ENCODE measurements at places on chromosomes 16 and 17. TPM values are rescaled to one million over a fixed set of nuclear protein-coding genes. Genes with fewer than 3 reads are reported as not detected.
A peak's percentile ranks its signal among the peaks of the same experiment; 100 is the strongest.

- no peak for DNase-seq
- no peaks in the 10 kb centered on the region for H3K36me3 ChIP-seq
- no peak overlapping the region for H3K27ac ChIP-seq
These were observed 8.1 kb downstream of the ZCCHC14 start for GRCh38 chr16:87484487-87485331.

DNA sequence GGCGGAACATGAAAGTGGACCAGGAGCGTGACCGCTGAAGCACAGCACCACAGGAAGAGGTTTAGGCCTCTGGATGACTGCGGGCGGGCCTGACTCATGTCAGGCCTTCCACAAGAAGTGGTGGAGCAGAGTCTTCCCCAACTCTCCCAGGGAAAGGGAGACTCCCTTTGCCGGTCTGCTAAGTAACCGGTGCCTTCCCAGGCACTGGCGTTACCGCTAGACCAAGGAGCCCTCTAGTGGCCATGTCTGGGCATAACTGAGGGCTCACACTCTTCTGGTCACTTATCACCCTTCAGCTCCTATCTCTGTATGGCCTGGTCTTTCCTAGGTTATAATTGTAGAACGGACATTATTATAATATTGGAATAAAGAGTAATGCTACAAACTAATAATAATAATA is 1931.9 kb downstream of the TP53TG3F start:
- no peak overlapping the region for H3K4me3 ChIP-seq
- no peaks in the 10 kb centered on the region for H3K4me1 ChIP-seq
- DNase-seq, result no peak
- H3K27ac ChIP-seq, result no peak overlapping the region
- H3K36me3 ChIP-seq, result no peaks in the 10 kb centered on the region

GRCh38 chr17:1232786-1233185 is 37.5 kb upstream of the BHLHA9 start:
- H3K4me1 ChIP-seq, result peaks cover 5% of the 10 kb centered on the region
- no peaks in the 10 kb centered on the region for H3K36me3 ChIP-seq
- H3K27me3 ChIP-seq, result peaks cover 5% of the 10 kb centered on the region
- H3K27ac ChIP-seq, result no peak overlapping the region
- no peak overlapping the region for H3K4me3 ChIP-seq

- H3K4me3 ChIP-seq, result no peak overlapping the region
- H3K27ac ChIP-seq, result no peak overlapping the region
- H3K27me3 ChIP-seq, result no peaks in the 10 kb centered on the region
- no peak for DNase-seq
- H3K36me3 ChIP-seq, result peaks cover 20% of the 10 kb centered on the region
- peaks cover 2% of the 10 kb centered on the region for H3K4me1 ChIP-seq
These were observed 38.7 kb downstream of the PHKB start for GRCh38 chr16:47499700-47500264.

GRCh38 chr16:30007378-30007895 is 3.4 kb downstream of the DOC2A start:
- no peak for DNase-seq
- H3K27ac ChIP-seq, result no peak overlapping the region
- H3K4me1 ChIP-seq, result peaks cover 6% of the 10 kb centered on the region
- H3K27me3 ChIP-seq, result peaks cover 7% of the 10 kb centered on the region
- H3K36me3 ChIP-seq, result no peaks in the 10 kb centered on the region
- H3K4me3 ChIP-seq, result no peak overlapping the region

DNA sequence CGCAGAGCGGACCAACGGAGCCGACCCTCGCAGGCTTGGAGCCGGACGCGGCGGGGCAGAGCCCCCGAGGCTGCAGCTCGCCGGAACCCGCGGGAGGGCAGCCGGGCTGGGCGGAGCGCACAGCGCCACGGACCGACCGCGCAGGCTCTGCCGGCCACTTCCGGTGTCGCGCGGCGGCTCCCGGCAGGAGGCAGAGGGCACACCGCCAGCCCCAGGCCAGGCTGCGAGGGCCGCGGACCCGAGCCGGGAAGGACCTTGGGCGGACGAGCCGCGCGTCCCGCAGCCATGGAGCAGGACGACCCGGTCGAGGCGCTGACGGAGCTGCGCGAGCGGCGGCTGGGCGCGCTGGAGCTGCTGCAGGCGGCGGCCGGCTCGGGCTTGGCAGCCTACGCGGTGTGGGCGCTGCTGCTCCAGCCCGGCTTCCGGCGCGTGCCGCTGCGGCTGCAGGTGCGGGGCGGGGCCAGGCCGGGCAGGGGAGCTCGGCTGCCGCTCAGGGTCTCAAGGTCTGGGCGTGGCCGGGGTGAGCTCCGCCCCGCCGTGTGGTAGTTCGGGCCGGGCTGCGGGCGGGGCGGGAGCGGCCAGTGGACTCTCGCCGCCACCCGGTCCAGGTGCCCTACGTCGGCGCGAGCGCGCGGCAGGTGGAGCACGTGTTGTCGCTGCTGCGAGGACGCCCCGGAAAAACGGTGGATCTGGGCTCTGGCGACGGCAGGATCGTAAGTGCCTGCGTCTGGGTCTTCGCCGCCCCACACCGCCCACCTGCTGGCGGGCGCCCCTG is at the start of gene ANTKMT:
TSS of gene ANTKMT (plus strand) at position 157 of the 775 bp plus-strand sequence. CDS start at position 286, 129 bp downstream.
- H3K4me1 ChIP-seq, result peaks cover 31% of the 10 kb centered on the region
- peak within 1 kb of the TSS; percentile 82 for H3K27ac ChIP-seq

DNA sequence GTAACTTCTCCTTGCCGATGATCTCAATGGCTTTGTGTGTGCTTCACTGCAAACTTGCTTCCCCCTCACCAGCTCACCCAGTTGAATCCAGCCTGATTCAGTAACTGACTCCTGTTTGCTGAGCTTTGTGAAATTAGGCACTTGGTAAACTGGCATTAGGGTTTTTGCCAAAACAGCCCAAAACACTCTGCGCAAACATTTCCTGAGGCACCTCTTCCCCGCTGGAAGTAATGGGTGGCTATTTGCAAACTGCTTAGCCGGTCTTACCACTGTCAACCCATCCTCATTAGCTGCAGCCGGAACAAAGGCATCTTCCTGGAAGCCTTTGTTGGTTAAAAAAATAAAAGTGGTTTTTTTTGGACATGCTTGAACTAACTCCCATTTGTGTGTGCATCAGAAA is 353.2 kb downstream of the MAF start:
- H3K4me1 ChIP-seq, result no peaks in the 10 kb centered on the region
- H3K36me3 ChIP-seq, result no peaks in the 10 kb centered on the region
- H3K4me3 ChIP-seq, result no peak overlapping the region
- no peaks in the 10 kb centered on the region for H3K27me3 ChIP-seq
- H3K27ac ChIP-seq, result no peak overlapping the region
- no peak for DNase-seq

DNA sequence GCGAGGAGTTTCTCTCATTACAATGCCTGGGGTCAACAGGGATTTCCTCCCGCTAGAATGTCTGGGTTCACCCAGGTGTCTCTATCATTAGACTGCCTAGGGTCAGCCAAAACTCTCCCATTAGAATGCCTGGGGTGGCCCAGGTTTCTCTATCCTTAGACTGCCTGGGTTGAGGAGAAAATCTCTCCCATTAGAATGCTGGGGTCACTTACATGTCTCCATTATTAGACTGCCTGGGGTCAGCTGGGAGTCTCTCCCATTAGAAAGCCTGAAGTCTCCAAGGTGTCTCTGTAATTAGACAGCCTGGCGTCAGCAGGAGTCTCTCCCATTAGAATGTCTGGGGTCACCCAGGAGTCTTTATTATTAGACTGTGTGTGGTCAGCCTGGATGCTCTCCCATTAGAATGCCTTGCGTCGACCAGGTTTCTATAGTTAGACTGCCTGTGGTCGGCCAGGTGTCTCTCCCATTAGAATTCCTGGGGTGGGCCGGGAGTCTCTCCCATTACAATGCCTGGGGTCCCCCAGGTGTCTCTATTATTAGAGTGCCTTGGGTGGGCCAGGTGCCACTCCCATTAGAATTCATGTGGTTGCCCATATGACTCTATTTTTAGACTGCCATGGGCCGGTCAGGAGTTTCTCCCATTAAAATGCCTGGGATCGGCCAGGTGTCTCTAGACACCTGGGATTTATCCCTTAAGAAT is 2272.1 kb downstream of the TP53TG3F start:
- H3K36me3 ChIP-seq, result no peaks in the 10 kb centered on the region
- H3K27me3 ChIP-seq, result no peaks in the 10 kb centered on the region
- H3K4me3 ChIP-seq, result no peak overlapping the region
- no peak overlapping the region for H3K27ac ChIP-seq
- H3K4me1 ChIP-seq, result no peaks in the 10 kb centered on the region

Gene PRSS33
- 0.15 TPM for total RNA-seq

Gene NT5C3B
- 48.5 TPM for total RNA-seq

Gene KCNJ12
- not detected for total RNA-seq
